ENCODE measurements at places on chromosomes 13 and 19. TPM values are rescaled to one million over a fixed set of nuclear protein-coding genes. Genes with fewer than 3 reads are reported as not detected.

Gene C2CD4C
- total RNA-seq = 5.9 TPM

Gene IRGC
- not detected for total RNA-seq

Gene NLRP5
- not detected for total RNA-seq

Gene TMEM205
- 54.3 TPM for total RNA-seq

Gene ZSWIM9
- 5.3 TPM for total RNA-seq

Gene FRY
- total RNA-seq = 31.8 TPM

GRCh38 chr13:31631746-31632145 lies 107.6 kb upstream of the RXFP2 start:
- DNase-seq = no peak

DNA sequence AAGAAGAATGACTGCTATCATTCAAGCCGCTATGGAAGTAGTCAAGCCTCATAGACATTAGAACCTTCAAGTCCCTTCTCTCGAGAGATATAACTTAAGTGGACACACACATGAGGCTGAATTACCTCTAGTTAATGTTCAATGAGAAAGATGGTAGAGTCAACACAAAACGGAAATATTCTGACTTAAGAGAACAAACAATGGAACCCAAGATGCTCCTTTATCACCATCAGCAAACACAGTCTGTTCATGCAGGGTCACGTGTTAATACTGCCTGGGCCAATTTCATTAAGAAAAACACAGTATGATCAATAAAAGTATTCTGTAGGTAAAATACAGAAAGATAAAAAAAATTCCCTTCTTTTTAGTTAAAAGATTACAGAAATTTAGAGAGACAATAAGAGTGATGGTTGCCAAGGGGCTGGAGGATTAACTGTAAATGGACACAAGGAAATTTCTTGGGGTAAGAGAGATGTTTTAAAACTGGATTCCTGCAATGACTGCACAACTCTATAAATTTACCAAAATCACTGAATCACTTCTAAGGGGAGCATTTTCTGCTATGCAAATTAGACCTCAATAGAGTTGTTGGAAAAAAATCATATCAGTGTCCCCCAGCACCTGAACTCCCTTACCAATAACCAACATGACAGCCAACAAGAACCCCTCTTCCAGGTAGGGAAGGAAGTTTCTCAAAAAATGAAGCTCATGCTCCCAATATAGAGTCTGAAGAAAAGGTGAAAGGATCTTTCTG lies 256.6 kb downstream of the ABCC4 start:
- no peak for DNase-seq

- no peak for DNase-seq
Measured at GRCh38 chr19:34962687-34963572, 1.1 kb downstream of the ZNF792 start.

- DNase-seq = no peak
Measured at GRCh38 chr19:5141850-5142724, 173.2 kb downstream of the KDM4B start.

- no peak for DNase-seq
Measured at GRCh38 chr13:45967589-45967988, 85.0 kb downstream of the ZC3H13 start.

- no peak for DNase-seq
Measured at GRCh38 chr13:66347486-66348117, 882.5 kb downstream of the PCDH9 start.
